AG04450 (cell line): ENCODE measurements at places on chromosomes 16 and 17. TPM values are rescaled to one million over a fixed set of nuclear protein-coding genes. Genes with fewer than 3 reads are reported as not detected.

Gene CBX2
- polyA plus RNA-seq, result 2.2 and 2.3 TPM in 2 replicates

Gene ZNF205
- polyA plus RNA-seq, result 3.6 and 5.5 TPM in 2 replicates

Gene C16orf86
- polyA plus RNA-seq, result 0.55 and 0.56 TPM in 2 replicates

Gene LPCAT2
- 10.5 and 20.6 TPM in 2 replicates for polyA plus RNA-seq

Gene ZSCAN10
- not detected in 2 replicates for polyA plus RNA-seq

DNA sequence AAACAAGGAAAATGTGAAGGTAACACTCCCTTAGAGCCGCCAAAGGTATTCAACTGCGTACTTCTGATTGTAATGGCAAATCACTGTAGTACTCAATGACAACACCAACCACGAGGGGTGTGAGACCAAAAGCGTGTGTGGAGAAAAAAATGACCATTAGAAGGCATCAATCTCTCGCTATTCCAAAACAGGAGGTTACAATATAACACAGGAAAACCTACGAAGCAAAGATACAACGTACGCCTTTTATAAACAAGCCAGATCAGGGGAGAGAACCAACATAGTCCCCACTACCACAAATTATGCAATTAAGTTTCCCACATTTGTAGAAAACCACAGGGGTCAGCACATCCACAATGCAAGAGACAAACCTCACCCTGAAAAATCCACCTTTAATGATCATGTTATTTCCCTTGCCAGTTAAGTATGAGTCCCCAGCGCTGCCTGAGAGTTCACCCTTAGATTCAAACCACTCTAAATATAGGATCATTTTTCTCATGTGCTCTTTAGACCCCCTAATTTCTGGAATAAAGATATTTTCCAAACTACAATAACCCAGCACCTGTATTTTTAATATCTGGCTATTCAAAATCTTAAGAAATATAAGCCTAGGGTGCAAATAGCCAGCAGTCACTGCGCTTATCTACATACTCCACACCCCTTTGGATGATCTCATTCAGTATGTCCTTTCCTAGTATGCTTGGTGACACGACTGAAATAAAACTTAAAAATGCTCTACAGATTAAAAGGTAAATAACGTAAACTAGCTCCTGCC lies 12.4 kb downstream of the TEX14 start:
- DNase-seq, result no peak

DNA sequence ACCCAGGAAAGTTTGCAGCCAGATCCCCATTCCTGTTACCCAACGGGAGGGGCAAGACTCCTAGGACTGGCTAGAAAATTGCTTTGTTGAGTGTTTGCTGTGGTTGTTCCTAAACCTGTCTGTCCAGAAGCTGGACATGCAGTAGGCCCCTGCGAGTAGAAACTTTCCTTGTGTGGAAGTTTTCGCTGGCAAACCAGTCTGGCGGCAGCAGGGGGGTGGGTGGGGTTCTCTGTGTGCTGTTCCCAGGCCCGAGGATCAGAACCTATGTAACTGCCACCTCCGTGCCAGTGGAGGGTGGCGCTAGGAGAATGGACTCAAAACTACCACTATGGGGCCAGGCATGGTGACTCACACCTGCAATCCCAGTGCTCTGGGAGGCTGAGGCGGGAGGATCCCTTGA lies 9.2 kb downstream of the SGSM2 start:
- DNase-seq, result no peak

DNA sequence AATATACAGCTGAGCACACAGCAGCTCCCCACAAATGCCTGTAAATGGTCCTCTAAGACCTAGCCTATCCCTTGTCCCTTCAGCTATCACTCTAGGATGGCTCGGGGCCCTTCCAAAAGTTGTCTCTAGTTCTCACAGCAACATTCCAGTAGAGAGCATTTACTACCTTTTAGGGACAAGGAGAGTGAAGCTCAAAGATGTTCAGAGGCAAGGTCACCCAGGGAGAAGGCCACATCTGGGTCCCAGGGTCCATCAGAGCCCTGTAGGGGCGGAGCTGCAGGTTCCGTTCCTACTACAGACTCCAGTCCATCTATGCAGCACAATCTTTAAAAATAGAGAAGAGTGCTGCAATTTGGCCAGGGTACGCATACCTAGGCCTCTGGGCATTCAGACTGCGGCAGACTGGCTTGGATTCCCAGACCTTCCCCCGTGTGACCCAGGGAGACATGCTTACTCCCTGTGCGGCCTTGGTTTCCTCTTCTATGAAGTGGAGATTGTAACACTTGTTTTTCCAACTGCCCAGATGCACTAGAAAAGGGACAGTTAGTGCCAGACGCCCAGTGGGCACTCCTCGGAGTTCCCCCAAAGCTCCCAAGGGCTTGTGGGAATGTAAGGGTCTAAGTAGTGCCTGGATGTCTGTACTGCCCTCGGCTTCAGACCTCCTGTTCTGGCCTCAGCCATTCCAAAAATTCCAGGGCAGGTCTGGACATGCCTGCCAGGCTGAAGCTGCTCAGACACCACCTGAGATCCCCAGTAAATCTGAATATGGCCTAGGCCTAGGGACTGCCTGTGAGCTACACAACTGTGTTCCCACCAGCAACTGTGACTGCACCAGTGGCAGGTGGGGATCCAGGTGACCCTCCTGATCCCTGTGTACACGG lies 2.5 kb downstream of the SLC12A4 start:
- no peak for DNase-seq

GRCh38 chr17:73610331-73610911 lies 33.8 kb downstream of the SDK2 start:
- DNase-seq, result no peak

- DNase-seq, result no peak
Observed at GRCh38 chr17:40086150-40087044, 14.0 kb downstream of the NR1D1 start.
